ELR (cell line): ENCODE measurements at places on chromosomes 1 and 21.

DNA sequence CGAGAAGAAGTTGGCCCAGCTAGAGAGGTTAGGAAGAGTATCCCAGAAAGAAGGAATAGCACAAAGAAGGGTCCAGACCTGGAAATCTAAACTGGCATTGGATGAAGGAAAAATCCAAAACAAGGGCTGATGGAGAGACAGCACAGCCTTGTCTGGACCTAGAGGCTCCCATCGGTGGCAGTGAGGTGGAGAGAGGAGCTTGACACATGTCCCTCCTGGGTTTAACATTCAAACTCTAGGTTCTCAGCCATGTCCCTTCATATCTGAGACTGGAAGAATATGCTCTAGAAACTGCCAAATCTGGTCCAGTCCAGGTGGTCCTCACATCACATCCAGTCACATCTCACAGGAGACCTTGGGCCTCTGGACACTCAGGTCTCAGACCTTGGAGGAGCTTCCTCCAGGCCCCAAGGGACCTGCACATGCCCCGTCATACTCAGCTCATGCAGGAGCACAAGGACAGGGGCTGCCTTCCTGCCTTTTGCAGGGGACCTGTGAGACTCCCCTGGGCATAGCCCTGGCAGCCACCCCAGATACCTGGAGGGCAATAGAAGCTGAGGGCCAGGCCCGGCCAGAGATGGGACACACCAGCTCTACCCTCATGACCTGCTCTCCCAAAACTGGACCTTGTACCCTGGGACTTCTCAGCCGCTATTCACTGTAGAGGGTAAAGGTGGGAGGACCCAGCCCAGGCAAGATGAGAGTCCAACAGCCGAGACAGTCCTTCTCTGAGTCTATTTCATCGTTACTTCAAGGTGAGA is 7.5 kb downstream of the TMEM125 start:
- DNase-seq = no peak

DNA sequence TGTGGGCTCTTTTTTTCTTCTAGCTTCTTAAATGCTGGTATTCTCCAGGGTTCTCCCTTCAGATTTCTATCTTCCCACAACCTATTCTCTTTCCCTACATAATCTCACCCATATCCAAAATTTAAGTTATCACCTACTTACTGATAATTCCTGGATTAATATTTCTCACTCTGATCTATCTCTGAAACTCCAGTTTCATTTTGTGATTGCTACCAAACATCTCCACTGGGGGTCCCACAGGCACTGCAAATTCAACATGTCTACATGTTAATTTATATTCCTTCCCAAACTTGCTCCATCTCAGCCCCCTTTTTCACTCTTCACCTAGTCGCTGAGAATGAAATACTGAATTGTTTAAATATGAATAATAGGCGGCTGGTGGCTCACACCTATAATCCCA is 9.9 kb upstream of the C1orf141 start:
- DNase-seq = peak; percentile 39

DNA sequence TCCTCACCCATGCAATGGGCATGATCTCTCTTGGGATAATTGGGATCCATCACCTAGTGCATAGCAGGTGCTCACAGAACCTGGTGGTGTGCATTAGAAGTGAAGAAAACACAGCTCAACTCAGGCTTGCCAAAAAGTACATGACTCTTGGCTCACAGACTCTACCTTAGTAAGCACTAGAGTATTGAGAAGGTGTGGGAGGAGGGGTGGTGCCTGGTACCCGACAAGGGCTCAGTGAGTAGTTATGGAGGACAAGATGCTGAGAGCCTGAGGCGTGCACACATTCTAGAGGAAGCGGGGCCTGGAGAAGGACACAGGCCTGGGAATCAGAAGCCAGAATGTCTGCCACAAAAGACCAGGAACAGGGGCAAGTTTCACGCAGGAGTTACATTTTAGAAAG is 100.3 kb upstream of the GRIK3 start:
- no peak for DNase-seq

DNA sequence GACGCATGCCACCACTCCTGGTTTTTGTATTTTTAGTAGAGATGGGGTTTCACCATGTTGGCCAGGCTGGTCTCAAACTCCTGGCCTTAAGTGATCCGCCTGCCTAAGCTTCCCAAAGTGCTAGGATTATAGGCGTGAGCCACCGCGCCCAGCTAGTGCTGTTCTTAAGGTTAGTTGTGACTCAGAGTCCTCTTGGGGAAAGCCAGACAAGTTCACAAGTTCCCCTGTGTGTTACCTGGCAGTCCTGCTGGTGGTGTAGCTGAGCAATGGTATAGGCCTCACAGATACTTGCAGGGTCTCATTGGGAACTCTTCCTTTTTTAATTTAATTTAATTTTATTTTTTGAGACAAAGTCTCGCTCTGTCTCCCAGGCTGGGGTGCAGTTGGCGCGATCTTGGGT is 10.6 kb downstream of the CFAP126 start:
- DNase-seq = no peak

DNA sequence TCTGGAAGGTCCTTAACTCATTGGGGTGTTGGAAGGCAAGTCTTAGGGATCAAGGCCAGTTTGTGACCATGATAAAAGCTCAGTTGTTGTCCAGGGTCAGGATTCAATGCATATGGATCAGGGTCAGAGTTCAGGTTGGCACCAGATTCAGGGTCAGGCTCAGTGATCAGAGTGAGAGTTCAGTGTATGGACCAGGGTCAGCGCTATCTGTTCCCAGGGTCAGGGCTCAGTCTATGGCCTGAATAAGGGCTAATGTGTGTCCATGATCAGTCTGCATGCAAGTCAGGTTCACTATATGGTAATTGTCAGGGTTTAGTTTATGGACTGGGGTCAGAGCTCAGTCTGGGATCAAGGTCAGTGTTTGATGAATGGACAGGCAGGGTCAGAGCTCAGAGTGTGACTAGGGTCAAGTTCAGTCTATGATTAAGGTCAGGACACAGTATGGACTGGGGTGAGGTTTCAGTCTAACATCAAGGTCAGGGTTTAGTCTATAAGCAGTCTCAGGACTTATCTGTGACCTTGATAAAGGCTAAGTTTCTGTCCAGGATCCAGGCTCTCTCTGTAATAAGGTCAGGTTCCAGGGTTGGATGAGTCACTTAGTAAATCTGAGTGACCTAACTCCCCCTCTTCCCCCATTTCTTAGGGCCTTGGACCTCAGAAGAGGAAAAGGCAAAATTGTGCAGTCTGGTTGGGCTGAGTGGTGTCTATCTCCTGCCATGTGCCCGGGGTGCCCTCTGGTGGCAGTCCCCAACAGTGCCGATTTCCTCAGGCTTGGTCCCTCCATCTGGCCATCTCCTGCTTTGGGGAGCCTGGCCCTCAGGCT is 23.8 kb downstream of the KNCN start:
- DNase-seq = peak; percentile 80

- peak; percentile 24 for DNase-seq
These were observed 534.5 kb downstream of the PTPRC start for GRCh38 chr1:199173356-199173755.

DNA sequence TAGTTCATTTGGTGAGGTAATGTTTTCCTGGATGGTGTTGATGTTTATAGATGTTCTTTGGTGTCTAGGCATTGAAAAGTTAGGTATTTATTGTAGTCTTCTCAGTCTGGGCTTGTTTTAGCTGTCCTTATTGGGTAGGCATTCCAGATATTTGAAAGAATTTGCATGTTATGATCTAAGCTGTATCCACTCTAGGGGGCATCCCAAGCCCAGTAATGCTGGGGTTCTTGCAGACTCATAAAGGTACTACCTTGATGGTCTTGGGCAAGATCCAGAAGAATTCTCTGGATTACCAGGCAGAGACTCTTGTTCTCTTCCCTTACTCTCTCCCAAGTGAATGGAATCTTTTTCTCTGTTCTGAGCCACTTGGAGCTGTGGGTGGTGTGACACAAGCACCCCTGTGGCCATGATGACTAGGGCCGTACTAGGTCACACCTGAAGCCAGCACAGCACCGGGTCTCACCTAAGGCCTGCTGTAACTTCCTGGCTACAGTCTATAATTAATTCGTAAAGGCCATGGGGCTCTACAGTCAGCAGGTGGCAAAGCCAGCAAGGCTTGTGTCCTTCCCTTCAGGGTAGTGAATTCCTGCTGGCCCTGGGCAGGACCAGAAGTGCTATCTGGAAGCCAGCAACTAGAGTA is 74.8 kb upstream of the PDE4B start:
- peak; percentile 71 for DNase-seq
